ENCODE measurements at places on chromosomes 4 and X. TPM values are rescaled to one million over a fixed set of nuclear protein-coding genes. Genes with fewer than 3 reads are reported as not detected.

The CCDC149 gene
- total RNA-seq = 15.1 TPM

The EMCN gene
- 5.2 TPM for total RNA-seq

The SLC6A14 gene
- total RNA-seq = not detected

The MID2 gene
- total RNA-seq = 21.2 TPM

The MAPK10 gene
- 411 TPM for total RNA-seq

The DDIT4L gene
- 1.1 TPM for total RNA-seq

The EIF2S3 gene
- 122 TPM for total RNA-seq

The GLRA3 gene
- 8.1 TPM for total RNA-seq

The BMPR1B gene
- 26.0 TPM for total RNA-seq
